ENCODE measurements at places on chromosomes 4 and X.

- no peak for DNase-seq
Measured at GRCh38 chr4:74570095-74570494, 125.2 kb downstream of the AREG start.

- DNase-seq, result no peak
Measured at GRCh38 chr4:53777244-53777984, 186.1 kb upstream of the LNX1 start.

- DNase-seq, result no peak
Measured at GRCh38 chr4:32503241-32503640, 1783.1 kb downstream of the PCDH7 start.

- no peak for DNase-seq
Measured at GRCh38 chr4:117284736-117285135, 199.4 kb upstream of the TRAM1L1 start.

DNA sequence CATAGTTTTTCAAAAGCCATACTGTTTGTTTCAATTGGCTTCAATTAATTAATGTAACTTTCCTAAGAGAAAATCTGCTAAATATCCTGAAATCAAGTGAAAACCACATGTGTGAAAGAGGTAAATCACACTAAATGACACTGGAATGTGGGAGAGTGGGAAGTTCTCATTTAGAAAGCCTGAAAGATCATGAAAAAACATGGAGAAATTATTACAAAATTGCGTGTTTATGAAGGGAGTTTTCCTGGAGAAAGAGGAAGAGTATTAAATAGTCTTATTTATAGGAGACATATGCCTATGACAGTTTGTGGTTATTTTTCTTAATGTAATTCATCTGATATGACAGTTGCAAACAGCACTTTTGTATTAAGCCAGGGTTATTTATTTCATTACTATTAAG lies 183.7 kb downstream of the DKK2 start:
- no peak for DNase-seq
